ENCODE measurements at places on chromosomes 6 and 20.

GRCh38 chr6:12628327-12628726 is 88.2 kb upstream of the PHACTR1 start:
- no peak for DNase-seq

- peak; percentile 12 for DNase-seq
Observed at GRCh38 chr20:17648791-17649730, 33.0 kb downstream of the RRBP1 start.

GRCh38 chr20:50421356-50422340 is 88.5 kb upstream of the PTPN1 start:
- no peak for DNase-seq

DNA sequence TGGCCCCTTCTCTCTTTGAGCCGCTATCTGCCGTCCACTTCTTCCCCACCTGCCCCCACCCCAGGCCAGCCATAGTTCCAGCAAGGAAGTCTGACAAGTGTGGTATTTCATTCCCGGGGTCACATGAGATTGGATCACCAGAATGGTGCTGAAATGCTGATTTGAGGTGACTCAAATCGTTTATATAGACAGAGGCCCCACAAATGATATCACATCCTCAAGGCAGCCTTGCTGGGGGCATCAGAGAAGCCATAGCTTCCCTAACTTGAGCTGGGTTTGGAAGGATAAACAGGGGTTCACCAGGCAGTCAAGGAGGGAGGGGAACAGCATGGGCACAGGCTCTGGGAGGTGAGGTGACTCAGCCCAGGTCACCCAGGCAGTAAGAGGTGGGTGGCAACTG is 9.9 kb downstream of the SDCBP2 start:
- no peak for DNase-seq

- DNase-seq, result no peak
Observed at GRCh38 chr20:47007826-47008655, 113.4 kb downstream of the EYA2 start.

- DNase-seq, result peak; percentile 21
Observed at GRCh38 chr6:154606457-154606856, 96.0 kb upstream of the CNKSR3 start.

GRCh38 chr6:46170357-46171289 is at the start of gene ENPP5:
Gene ENPP5, minus strand, starts transcription at chr6:46170980. Its CDS starts 2,718 bp downstream, at chr6:46168262.
- peak; percentile 69 for DNase-seq

DNA sequence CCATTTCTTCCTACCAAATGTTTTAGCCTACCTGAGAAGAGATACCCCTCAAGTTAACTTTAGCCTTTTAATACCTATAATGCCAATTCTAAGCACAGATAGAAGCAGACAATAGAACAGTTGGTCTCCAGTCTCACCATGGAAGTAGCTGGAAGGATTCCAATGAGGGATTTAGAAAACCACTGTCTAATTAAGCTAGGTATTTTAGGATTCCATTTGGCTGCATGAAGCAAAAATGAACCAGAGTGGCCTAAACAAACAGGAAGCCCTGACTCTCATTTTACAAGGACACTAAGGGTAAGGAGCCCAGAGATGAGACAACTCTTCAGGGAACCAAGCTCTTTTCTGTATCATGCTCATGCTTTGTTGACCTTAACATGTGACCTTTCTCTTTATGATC is 199.2 kb downstream of the ALDH8A1 start:
- DNase-seq, result no peak
